ENCODE measurements at places on chromosomes 5 and 9.

GRCh38 chr5:175520873-175521272 lies 42.5 kb downstream of the SFXN1 start:
- DNase-seq, result no peak

- peak; percentile 98 for DNase-seq
These were observed 99.6 kb downstream of the BASP1 start for GRCh38 chr5:17316970-17317459.

- no peak for DNase-seq
These were observed 39.2 kb downstream of the TSTD2 start for GRCh38 chr9:97593960-97594359.

- no peak for DNase-seq
These were observed 78.3 kb downstream of the STK10 start for GRCh38 chr5:172109749-172110148.

DNA sequence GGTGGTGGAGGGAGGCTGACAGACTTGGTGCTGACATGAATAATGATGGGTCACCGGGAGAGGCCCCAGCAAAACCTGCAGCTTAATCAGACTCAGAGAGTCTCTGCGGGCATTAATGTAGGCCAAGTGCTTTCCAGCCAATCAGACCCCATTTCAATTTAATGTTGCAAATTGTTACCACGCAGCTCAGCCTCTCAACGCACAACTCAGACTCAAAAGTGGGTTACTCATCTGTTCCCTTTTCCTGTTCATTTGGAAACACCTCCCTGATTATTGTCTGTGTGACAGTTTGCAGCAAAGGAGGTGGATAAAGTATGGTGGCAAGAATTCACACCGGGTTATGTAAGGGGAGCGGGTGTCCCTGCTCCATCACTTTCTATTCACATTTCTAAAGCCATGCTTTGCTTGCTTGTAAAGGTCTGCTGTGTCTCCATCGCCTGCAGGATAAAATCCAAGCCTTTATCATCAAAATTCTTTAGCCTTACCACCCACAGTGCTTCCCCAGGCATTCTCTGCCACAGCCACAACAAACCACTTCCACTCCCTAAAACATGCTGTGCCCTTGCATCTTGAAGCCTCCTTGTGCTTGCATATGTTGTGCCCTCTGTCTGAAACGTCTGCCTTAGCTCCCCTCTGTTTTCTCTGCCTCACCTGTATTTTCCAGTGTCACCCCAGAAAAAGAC lies 156.5 kb downstream of the ASTN2 start:
- DNase-seq, result no peak

DNA sequence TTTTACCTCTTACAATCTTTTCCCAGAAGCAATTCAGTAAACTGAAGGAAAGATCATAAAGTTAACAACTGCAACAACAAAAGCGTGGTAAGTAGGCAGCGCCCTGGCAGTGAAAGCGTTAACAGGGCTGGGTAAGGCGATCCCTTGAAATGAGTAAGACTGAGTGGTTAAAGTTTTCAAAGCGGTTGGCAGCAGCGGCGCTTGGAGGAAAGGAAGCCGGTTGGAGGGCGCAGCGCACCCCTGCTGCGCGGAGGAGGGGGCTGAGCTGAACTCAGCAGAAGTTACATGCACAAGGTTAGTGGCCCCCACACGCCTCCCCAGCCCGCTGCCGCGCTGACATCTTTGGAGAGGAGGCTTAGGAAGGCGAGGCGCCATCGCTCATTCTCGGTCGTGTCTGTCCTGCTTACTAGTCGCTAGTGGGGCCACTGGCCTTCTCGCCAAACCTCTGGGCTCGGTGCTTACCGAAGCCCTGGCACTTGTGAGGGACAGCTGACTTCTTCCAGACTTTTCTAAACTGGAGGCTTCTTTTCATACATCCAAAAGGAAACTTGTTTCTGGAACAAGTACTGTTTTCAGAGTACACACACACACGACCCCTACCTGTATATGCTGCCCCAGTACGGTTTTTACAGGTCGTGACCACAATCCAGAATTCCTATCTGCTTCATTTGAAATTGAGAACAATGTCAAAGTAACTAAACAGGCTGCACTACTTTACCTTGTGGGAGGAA lies at the start of gene SH3RF2:
SH3RF2 (plus strand) TSS at position 178 of the 731 bp plus-strand sequence. CDS start 1,351 bp downstream, outside the sequence.
- DNase-seq, result peak; percentile 36

DNA sequence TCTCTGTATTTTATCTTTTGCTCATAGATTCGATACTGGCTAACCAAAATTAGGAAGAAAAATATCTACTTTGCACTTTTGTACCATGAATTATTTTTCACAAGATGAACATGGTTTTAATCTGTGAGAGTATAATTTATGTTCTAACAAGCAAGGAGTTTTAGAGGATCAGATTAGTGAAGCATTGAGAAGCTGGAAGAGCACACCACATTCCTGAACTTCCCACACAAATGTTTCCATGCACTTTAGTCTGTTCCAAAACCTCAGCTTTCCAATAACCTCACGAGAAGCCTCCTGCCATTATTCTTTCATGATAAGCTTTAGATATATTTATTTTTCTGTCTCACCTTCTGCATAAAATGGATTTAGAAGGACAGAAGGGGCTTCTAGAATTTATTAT lies 98.7 kb upstream of the MPDZ start:
- no peak for DNase-seq

- DNase-seq, result no peak
These were observed 108.5 kb downstream of the MTREX start for GRCh38 chr5:55416306-55416705.

DNA sequence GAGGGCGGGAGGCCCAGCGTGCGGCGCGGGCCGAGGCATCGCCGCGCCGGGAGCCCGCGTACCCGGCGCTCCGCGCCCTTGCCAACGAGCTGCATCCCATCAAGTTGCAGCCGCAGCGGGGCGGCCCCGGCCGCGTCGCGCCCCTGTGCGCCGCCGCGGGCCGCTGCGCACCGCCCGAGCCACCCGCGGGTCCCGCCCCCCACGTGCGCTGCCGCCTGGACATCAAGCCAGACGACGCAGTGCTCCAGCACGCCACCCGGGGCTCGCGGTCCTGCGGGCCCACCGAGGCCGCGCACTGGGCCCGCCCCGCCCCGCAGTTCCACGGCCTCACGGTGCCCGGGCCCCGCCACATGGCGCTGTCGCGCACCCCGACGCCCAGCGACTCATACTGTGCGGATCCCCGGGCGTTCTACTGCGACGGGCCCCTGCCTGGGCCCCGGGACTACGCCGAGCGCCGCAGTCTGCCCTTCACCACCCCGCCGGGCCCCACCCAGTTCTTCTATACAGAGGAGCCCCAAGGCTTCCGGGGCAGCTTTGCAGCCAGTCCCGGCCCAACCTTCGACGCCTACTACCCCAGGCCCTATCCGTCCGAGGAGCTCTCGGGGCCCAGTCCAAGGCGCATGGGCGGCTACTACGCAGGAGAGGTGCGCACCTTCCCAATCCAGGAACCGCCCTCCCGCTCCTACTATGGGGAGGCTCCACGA lies 2.6 kb downstream of the AJM1 start:
- no peak for DNase-seq

DNA sequence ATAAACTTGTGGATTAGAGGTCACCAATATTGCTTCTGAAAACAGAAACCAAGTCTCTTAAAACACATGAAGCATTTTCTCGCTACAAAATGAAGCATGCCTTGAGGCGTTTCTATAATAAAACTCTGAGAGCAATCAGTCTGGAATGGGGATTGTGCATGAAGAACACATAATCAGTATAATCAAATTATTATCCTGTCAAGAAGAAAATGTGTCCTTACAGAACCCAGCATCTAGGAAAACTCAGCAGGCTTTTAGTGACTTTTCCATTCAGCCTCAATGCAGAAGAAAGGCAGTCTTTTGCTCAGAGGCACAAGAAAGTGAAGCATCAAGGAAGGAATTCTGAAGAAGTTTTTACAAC lies 121.9 kb downstream of the CDH18 start:
- DNase-seq, result no peak

- no peak for DNase-seq
These were observed 39.0 kb downstream of the DROSHA start for GRCh38 chr5:31492869-31493268.

DNA sequence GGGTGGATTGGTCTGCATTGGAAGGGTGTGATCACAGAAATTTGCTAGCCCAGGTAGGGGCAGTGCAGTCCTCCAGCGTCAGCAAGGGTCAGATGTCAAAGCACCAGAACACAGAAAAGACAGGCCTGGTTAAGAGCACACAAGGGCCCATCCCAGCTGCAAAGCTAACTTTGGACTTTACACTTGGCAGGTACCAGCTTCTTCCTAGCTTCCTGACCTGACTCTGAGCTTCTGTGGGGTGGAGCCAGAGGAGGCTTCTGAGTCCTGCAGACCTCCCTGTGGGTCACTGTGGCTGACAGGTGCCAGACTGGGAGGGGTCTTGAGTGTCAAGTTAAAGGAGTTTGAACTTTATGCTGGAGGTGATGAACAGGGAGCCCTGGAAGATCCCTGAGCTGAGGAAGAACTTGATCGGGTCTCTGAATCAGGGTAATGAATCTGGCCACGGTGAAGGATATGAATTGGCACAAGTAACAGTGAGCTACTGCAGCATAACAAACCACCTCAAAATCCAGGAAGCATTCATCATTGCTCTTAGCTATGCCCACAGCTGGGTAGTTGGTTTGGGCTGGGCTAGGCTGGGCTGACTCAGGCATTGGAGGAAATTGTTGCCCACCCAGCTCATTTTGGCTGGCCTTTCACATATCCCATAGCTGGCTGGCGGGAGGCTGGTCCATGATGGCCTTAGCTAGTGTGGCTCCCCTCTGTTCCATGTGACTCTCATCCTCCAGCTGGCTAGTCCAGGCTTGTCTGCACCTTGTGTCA lies 63.4 kb downstream of the BARX1 start:
- DNase-seq, result no peak

- no peak for DNase-seq
These were observed 14.6 kb downstream of the URM1 start for GRCh38 chr9:128385496-128386460.

DNA sequence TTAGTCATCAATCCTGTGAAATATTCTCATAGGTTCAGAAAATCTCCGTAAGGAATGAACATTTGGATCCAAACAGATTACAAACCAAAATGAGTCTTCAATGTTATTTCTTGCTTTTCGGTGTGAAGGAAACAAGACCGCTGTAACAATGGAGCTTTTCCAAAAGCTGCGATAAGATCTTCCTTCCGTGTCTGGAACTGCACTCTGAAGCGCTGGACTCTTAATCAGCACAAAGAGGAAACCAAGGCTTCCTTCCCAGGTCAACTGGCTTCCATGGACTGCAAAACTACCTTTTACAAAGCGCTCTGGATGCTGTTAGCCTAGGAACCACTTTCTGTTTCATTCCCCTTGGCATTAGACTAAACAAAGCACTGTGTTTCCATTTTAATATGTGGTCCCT lies 137.9 kb upstream of the BASP1 start:
- DNase-seq, result no peak

- DNase-seq, result no peak
These were observed 222.4 kb upstream of the TBC1D2 start for GRCh38 chr9:98477884-98478283.

- DNase-seq, result no peak
These were observed 109.3 kb downstream of the JAKMIP2 start for GRCh38 chr5:147673266-147673665.

DNA sequence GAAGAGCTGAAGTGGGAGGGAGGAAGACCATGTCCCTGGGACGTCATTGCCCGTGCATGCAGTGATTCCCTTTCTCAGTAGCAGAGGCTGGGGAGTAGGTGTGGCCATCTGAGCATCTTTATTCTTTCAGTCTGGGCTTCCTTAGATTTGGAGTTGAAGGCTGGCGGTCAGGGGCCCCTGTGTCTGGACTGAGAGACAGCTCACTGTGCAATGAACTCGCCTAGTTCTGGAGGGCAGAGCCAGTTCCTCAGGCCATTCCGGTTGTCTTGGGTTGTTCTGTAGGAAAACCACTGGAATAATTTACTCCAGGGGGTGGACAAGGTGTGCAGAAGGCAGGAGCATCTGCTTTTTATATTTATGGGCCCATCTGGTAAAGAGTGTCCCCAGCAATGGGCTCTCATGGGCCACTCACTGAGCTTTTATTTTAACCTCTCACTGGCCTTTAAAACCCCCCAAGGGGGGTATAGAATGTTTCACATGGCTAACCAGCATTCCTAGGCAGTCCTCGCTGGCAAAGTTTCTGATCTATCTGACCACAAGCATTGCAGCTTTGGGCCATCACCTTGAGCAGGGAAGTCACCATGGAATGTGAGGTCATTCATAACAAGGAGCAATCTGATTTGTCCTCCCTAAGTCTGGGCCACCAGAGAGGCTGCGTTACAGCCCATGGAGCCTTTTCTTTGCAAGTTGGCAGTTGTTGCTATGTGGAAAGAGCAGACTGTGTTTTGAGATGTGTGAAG lies 9.2 kb downstream of the STC2 start:
- no peak for DNase-seq

DNA sequence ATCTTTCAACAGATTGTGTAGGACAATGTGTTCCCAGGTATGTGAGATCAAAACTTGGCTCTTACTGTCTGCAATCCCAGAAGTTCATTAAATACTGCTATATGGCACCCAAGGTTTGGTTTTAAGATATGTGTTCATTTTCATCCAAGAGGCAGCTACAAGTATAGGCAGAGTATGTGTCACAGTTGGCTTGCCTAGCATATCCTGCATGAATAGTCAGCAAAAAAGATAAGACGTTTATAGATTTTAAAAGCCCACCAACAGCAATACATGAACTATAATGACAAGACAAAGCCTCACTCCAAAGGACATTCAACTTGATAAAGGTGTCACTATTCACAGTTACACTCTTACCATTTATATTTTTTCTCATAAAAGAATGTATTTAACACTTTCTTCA lies 99.1 kb downstream of the BNC2 start:
- DNase-seq, result no peak

- no peak for DNase-seq
These were observed 7.4 kb downstream of the TARS1 start for GRCh38 chr5:33448118-33448517.

- no peak for DNase-seq
These were observed 185.0 kb downstream of the TRIO start for GRCh38 chr5:14328144-14328543.

- DNase-seq, result no peak
These were observed 2.5 kb downstream of the ASS1 start for GRCh38 chr9:130447193-130447816.

DNA sequence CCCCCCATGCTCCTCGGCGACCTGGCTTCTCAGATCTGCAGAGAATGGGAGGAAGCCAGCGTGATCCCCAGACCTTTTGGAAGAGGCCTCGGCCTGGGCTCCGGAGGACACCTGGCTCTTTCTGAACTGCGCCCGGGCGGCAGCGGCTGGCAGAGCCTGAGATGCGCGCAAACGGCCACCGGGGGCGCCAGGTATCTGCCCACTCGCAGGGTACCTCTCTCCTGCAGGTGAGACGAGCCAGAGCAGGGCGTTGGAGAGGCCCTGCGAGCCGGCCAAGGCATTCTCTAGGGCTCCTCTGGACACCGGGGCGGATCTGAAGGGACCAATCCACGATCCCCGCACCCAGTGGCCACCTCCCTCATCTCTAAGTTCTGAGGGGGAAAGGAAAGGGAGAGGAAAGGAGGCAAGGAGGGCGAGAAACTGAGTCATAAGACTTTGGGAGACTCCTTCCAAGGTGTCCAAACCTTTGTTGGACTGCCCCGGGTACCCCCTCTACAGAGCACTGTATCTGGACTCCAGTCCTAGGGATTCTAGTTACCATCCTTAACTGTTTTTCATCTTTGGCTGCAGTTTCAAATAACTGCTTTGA lies 55.0 kb upstream of the SLC46A2 start:
- DNase-seq, result no peak

GRCh38 chr9:126781186-126782052 lies 23.4 kb upstream of the ZBTB43 start:
- peak; percentile 30 for DNase-seq

- no peak for DNase-seq
These were observed 31.2 kb upstream of the CTNNA1 start for GRCh38 chr5:138721979-138722378.

Measured in MV-4-11 (cell line).